ENCODE measurements at places on chromosomes 11 and 22.

DNA sequence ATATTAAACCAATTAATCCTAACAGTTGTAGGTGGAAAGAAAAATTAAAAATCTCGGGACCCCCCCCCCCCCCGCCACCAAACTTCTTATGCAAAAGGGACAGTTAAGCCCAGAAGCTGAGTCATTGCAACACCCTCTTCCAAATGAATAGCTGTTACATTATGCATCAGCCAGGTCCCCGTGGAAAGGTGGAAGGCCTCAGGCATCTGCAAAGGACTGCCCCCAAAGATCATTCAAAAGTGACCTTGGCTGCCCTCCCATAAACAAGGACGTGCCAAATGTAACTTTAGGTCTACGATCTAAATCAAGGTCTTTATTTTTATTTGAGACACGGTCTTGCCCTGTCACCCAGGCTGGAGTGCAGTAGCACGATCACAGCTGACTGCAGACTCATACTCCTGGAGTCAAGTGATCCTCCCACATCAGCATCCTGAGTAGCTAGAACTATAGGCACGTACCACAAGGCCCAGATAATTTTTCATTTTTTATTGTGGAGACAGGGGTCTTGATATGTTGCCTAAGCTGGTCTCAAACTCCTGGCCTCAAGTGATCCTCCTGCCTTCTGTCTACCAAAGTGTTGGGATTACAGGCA, 22.8 kb downstream of the SYN3 start:
- H3K27ac ChIP-seq = no peak overlapping the region
- H3K36me3 ChIP-seq = no peaks in the 10 kb centered on the region
- DNase-seq = no peak
- no peak overlapping the region for H3K4me3 ChIP-seq

DNA sequence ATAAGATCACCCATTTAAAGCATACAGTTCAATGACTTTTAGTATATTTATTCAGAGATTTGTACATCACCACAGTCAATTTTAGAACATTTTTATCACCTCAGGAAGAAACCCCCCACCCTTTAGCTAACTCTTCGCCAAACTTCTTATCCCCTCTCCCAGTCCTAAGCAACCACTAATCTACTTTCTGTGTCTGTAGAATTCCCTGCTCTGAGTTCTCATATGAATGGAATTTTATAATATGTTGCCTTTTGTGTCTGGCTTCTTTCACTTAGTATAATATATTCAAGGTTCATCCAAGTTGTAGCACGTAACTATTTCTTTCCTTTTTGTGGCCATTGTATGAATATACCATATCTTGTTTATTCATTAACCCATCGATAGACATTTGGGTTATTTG, 3.6 kb downstream of the ANKRD13D start:
- DNase-seq = no peak
- no peaks in the 10 kb centered on the region for H3K36me3 ChIP-seq

DNA sequence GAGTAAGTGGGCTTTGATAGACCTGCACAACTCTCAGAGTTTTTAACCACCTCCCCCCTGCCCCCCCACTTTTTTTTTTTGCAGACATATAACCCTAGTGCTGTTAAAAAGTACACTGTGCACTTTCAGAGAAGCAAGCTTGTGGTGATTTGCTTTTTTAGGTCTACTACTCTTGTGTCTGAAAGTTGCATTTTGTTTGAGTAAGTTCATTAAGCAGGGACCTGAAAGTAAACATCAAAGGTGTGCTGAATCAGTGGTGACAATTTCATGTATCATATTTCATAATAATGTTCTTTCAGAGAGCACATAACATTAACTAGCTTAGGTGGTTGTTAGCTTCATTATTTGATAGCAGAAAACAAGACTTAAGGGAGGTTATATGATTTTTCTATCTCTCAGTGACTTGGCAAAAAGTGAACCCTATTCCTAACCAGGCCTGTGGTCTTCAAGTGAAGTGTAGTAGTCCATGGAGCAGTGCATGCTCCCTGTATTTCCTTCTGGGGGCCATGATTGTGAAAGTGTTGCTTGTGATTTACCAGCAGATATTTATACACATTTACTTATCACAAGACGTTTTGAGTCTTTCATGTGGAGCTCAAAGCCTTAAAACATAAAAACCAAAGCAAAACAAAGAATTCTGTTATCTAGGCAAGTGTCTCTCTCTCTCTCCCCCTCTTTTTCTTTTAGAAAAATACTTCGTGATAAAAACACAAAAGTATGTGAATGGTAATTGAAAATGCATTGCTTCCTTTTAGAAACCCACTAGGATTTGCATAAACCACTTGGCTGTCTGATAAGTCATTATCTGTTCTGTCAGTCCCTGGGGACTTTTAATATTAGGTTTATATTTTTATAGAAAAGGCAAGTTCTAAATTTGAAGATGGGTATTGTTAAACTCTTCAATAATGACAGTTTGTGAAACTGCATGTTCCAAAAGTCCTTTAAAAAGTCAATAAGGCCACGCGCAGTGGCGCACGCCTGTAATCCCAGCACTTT, 7.5 kb upstream of the RAG2 start:
- no peak for DNase-seq
- H3K27ac ChIP-seq = no peak overlapping the region
- H3K36me3 ChIP-seq = no peaks in the 10 kb centered on the region
- no peaks in the 10 kb centered on the region for H3K4me1 ChIP-seq
- no peaks in the 10 kb centered on the region for H3K27me3 ChIP-seq

DNA sequence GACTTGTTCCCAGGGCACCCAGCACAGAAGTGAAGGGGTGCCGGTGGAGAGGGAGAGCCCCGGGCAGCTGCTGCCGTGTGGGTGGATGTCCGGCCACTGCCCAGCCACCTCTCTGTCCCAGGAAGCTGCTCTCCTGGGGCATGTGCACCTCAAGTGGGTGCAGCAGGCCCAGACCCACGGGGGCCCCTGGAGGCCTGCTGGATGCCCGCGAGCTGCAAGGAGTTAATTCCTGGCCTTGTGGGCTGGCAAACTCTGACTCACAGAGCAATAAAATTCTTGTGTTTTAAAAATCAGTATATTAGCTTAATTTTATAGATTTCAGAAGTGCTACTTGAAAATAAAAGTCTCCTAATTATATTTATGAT, 37.4 kb upstream of the KCNQ1OT1 start:
- H3K27ac ChIP-seq = no peak overlapping the region
- DNase-seq = no peak
- H3K36me3 ChIP-seq = no peaks in the 10 kb centered on the region
- H3K27me3 ChIP-seq = no peaks in the 10 kb centered on the region

DNA sequence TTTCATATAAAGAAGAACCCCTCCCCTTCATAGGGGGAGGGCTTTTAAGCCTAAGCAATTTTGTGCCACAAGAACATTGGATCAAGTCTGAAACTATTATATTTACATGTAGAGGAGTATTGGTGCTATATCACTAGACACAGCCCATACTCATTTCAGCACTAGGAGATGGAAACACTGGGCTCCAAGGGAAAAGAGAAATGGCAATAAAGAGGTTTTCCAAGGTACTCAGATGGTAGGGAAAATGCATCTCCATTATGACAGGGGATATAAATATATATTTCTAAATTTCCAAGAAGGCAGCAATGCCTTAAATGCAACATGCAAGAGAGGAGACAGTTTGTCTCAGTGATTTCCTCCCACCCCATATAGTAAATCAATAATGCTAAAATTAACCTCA, 209.0 kb downstream of the RAB38 start:
- H3K27ac ChIP-seq = no peak overlapping the region
- H3K4me1 ChIP-seq = no peaks in the 10 kb centered on the region
- no peak overlapping the region for H3K4me3 ChIP-seq
- no peaks in the 10 kb centered on the region for H3K36me3 ChIP-seq
- H3K27me3 ChIP-seq = no peaks in the 10 kb centered on the region

GRCh38 chr11:28223994-28224393, 115.8 kb downstream of the METTL15 start:
- no peak overlapping the region for H3K4me3 ChIP-seq
- no peaks in the 10 kb centered on the region for H3K36me3 ChIP-seq
- no peaks in the 10 kb centered on the region for H3K27me3 ChIP-seq

- H3K27me3 ChIP-seq = no peaks in the 10 kb centered on the region
- no peak for DNase-seq
- peak overlapping the region; percentile 55 for H3K4me3 ChIP-seq
- no peaks in the 10 kb centered on the region for H3K36me3 ChIP-seq
Observed at GRCh38 chr11:44566952-44567875, 1.8 kb downstream of the CD82 start.

DNA sequence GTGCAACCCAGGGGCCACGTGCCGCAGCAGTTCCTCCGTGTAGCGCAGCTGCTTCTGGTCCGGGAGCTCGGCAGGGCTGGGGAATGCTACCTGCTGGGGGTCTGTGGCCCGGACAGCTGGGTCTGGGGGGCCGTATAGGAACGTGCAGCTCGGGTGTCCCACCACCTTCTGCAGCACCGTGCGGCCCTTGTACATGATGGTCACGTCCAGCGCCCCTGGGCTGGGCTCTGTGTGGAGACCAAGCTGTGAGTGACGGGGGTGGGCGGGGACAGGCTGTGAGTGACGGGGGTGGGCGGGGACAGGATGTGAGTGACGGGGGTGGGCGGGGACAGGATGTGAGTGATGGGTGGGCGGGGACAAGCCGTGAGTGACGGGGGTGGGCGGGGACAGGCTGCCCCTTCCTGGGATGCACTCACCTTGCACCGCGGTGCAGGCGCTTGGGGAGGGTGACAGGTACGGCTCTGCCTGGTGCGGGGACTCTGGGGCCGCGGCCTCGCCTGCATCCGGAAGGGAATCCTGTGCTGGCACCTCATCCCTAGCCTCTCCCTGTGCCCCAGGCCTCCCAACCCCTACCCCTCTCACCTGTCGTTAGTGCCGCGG, 2.3 kb downstream of the IRF7 start:
- H3K27me3 ChIP-seq = no peaks in the 10 kb centered on the region
- peaks cover 75% of the 10 kb centered on the region for H3K36me3 ChIP-seq
- H3K4me3 ChIP-seq = no peak overlapping the region
- peaks cover 39% of the 10 kb centered on the region for H3K4me1 ChIP-seq

DNA sequence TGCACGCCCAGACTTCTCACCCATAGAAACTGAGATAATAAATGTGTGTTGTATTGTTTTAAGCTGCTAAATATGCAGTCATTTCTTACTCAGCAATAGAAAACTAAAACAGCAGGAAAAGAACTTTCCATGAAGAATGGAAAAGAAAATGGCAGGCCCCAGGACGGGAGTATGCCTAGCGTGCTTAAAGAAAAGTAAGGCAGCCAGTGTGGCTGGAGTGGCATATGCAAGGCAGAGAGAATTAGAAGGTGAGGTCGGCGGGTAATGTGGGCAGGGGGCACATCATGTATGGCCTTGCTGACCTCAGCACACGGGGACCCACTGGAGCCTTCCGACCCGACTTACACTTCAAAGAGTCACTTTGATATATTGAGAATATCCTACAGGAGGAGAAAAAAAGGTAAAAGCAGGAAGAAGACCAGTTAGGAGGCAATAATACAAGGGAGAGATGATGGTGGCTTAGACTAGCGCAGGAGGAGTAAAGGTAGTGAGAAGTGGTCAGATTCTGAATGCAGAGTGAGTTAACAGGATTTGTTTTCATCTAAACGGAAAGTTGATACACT, 20.5 kb downstream of the TBRG1 start:
- H3K27me3 ChIP-seq = no peaks in the 10 kb centered on the region
- DNase-seq = no peak
- H3K4me1 ChIP-seq = peaks cover 7% of the 10 kb centered on the region
- no peaks in the 10 kb centered on the region for H3K36me3 ChIP-seq
- no peak overlapping the region for H3K27ac ChIP-seq

DNA sequence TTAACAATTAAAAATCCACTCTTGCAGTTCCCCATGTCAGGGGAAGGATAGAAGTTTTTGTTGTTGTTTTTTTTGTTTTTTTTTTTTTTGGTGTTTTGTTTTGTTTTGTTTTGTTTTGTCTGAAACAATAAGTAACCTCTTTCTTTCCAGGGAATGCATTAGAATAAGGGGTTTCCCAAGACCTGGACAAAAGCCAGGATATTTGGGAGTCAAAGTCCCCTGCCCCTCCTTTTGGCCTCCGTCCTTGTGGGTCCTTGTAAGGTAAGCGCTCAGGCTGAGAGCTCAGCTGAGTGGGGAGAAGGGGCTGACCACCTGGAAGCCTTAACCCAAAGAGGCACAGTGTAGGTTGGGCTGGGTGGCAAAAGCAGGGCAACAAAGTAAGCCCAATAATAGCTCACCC, 515.4 kb downstream of the SOX6 start:
- H3K27ac ChIP-seq = no peak overlapping the region
- no peak for DNase-seq
- no peaks in the 10 kb centered on the region for H3K36me3 ChIP-seq
- H3K4me1 ChIP-seq = no peaks in the 10 kb centered on the region

GRCh38 chr11:128487978-128488377, 99.4 kb downstream of the ETS1 start:
- no peak for DNase-seq
- peaks cover 100% of the 10 kb centered on the region for H3K4me1 ChIP-seq
- H3K36me3 ChIP-seq = peaks cover 77% of the 10 kb centered on the region
- H3K27me3 ChIP-seq = no peaks in the 10 kb centered on the region
- peak overlapping the region; percentile 85 for H3K27ac ChIP-seq

- DNase-seq = no peak
- H3K27me3 ChIP-seq = no peaks in the 10 kb centered on the region
- H3K4me1 ChIP-seq = no peaks in the 10 kb centered on the region
Observed at GRCh38 chr22:20904008-20904979, 12.9 kb upstream of the CRKL start.

DNA sequence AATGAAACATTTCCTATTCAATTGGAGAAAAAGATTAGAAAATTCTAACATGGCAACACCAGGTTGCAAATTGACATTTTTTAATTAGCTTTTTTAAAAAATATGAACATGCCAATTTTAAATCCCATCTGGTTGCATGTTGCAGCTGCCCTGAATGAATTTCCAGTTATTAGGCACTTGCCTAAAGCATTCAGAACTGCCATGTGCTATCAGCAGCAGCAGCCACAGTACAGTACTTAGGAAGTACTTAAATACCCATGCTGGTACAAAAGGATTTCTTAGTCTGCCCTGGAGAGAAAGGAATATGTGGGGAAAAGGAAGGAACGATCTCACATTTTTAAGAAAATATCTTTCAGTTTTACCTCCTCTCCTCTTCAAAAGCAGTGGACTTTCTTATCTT, 46.2 kb downstream of the FAM168A start:
- no peaks in the 10 kb centered on the region for H3K27me3 ChIP-seq
- no peak for DNase-seq
- H3K27ac ChIP-seq = no peak overlapping the region
- no peaks in the 10 kb centered on the region for H3K36me3 ChIP-seq
- H3K4me1 ChIP-seq = peaks cover 18% of the 10 kb centered on the region

- no peaks in the 10 kb centered on the region for H3K27me3 ChIP-seq
- H3K27ac ChIP-seq = no peak overlapping the region
- no peaks in the 10 kb centered on the region for H3K36me3 ChIP-seq
- no peak for DNase-seq
Observed at GRCh38 chr11:96275801-96276594, 67.0 kb downstream of the MAML2 start.

- H3K36me3 ChIP-seq = no peaks in the 10 kb centered on the region
- no peak overlapping the region for H3K4me3 ChIP-seq
- DNase-seq = no peak
Observed at GRCh38 chr11:103779054-103779453, 257.4 kb upstream of the DDI1 start.

GRCh38 chr11:70466596-70466995, 68.3 kb downstream of the CTTN start:
- H3K4me3 ChIP-seq = no peak overlapping the region
- no peak overlapping the region for H3K27ac ChIP-seq
- DNase-seq = peak; percentile 60
- H3K4me1 ChIP-seq = no peaks in the 10 kb centered on the region

- no peak for DNase-seq
- H3K4me1 ChIP-seq = peaks cover 6% of the 10 kb centered on the region
- no peak overlapping the region for H3K4me3 ChIP-seq
- H3K27ac ChIP-seq = no peak overlapping the region
- no peaks in the 10 kb centered on the region for H3K27me3 ChIP-seq
Observed at GRCh38 chr11:74253361-74253760, 58.1 kb downstream of the P4HA3 start.

GRCh38 chr22:25741692-25742626, at the start of gene MYO18B:
TSS of gene MYO18B (plus strand) at chr22:25742188. CDS start at chr22:25761093, 18,905 bp downstream.
- no peaks in the 10 kb centered on the region for H3K36me3 ChIP-seq
- H3K27ac ChIP-seq = no peak within 1 kb of the TSS
- no peaks in the 10 kb centered on the region for H3K4me1 ChIP-seq
- no peaks in the 10 kb centered on the region for H3K27me3 ChIP-seq

Measured in spleen (tissue), 13 donors.